Panc1 (cell line): ENCODE measurements at places on chromosomes 12 and 14. TPM values are rescaled to one million over a fixed set of nuclear protein-coding genes. Genes with fewer than 3 reads are reported as not detected.

DNA sequence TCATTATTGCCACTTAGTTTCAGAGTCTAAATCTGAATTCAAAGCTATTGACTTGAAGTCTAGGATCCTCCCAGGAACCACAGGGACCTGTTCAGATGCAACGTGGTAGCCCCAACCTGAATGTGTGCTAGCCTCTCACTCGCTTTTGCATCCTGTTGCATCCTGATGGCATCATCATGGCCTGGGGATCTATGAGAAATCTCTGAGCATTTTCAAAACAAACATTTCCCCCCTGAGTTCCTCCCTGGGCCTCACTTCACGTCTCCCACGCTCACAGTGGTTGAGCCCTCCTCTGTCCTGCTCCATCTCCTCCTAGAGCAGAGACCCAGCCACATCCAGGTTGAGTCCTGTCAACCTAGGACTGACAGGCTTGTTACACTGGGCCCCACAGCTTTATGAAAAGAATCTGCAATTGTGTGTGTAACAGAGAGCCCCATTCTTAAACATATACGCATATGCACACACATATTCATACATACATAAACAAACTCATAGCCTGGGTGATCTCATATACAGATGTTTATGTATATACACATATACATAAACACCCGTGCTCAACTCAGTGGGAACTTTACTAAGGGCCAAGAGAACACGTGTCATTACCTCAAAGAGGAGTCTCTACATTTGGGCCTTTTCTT, 5.4 kb upstream of the KRT72 start:
- H3K4me3 ChIP-seq: no peak overlapping the region
- no peaks in the 10 kb centered on the region for H3K4me1 ChIP-seq
- no peak overlapping the region for H3K27ac ChIP-seq

DNA sequence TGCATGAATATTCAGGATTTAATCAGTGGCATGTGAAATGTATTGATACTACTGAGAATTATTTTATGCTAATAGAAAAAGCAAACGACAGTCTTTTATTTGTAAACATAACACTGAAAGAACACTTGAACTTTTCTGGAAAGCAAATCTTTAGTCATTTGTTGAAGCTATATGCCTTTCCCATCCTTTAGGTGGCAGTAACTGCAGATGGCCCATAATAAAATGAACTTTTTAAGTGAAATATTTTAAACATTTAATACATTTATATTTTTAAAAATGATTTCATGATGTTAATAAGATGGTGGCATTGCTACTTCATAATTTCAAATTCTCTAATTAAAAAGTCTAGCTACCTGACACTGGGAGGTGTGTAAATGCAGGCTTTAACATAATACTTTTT, 13.9 kb upstream of the KRR1 start:
- H3K27ac ChIP-seq: peak overlapping the region; percentile 88
- peaks cover 13% of the 10 kb centered on the region for H3K4me1 ChIP-seq
- no peak overlapping the region for H3K4me3 ChIP-seq
- no peaks in the 10 kb centered on the region for H3K36me3 ChIP-seq
- no peaks in the 10 kb centered on the region for H3K27me3 ChIP-seq

DNA sequence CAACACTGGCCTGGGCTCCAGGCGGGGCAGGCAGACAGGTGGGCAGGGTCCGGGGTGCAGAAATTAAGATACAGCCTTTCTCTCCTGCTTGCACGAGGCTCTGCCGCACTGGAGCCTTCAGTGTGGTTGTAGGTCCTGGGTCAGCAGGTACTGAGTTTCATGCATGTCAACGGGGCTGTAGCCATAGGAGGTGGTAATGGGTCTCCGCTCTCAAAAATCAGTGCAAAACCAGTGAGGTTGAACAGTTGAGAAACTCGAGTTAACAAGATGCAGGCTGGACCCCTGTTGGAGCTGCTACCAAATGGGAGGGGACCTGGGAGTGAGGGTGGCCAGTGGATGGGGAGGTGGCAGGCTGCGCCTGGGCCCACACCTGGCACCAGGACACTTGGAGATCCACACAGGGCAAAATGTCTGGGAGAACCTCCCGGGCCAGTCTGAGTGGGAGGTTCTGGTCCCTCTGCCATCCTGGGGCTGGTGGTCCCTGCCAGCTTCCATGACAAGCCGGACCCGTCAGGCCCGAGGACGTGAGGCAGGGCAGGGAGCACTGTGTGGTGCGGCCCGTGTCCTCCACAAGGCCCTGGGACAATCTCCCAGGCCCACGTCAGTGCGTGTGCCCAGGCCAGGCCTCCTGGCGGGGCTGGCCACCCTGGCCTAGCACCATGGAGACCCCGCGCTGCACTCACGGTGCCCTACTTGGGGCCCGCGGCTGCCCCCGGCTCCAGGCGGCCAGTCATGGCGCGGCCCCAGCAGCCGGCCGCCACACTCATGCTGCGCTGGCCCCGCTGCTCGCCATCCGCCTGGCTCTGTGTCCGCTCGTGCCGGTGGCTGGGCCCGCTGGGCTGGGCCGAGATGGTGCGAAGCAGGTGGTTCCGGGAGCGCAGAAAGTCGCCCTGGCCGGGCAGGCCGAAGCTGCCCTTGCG, 5.1 kb downstream of the ARL6IP4 start:
- H3K36me3 ChIP-seq: no peaks in the 10 kb centered on the region; the same call in 1 of the 2 replicates
- no peak overlapping the region for H3K4me3 ChIP-seq
- no peak overlapping the region; the same call in 1 of the 2 replicates for H3K27ac ChIP-seq
- peaks cover 32% of the 10 kb centered on the region for H3K4me1 ChIP-seq
- no peaks in the 10 kb centered on the region for H3K27me3 ChIP-seq
- DNase-seq: no peak

GRCh38 chr12:23611320-23611719, 338.1 kb downstream of the SOX5 start:
- DNase-seq: no peak
- H3K4me1 ChIP-seq: no peaks in the 10 kb centered on the region
- no peak overlapping the region for H3K27ac ChIP-seq
- no peak overlapping the region for H3K4me3 ChIP-seq

DNA sequence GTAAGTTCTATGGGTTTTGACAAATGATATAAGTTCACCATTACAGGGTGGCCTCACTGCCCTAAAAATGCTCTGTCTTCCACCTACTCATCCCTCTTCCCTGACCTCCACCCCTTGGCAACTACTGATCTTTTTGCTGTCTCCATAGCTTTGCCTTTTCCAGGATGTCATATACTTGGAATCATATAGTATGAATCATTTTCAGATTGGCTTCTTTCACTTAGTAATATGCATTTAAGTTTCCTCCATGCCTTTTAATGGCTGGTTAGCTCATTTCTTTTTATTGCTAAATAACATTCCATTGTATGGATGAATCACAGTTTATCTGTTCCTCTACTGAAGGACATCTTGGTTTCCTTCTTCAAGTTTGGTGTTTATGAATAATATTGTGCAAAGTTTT, 14.0 kb upstream of the PEX5 start:
- no peak overlapping the region for H3K27ac ChIP-seq
- no peak overlapping the region for H3K4me3 ChIP-seq
- no peak for DNase-seq
- H3K4me1 ChIP-seq: no peaks in the 10 kb centered on the region

- no peaks in the 10 kb centered on the region for H3K27me3 ChIP-seq
- H3K4me1 ChIP-seq: no peaks in the 10 kb centered on the region
- H3K36me3 ChIP-seq: no peaks in the 10 kb centered on the region
- DNase-seq: no peak
- no peak overlapping the region for H3K27ac ChIP-seq
These were observed 119.8 kb downstream of the DPF3 start for GRCh38 chr14:72774141-72774540.

DNA sequence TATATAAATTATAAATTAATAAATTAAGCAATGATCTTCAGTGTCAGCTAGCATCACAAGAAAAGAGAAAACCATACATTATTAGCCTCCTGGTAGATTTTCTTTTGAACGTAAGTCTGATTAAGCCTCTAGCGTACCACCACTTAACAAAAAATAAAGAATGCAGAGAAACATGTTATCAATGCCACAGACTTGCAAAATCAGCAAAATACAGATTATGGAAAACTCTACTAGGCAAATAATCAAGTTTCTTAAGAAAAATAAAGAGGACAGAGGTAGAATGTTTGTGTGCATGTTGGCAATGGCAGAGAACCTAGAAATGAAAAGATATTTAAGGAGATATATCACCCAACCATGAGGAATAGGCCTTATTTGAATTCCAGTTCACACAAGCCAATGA, 8.4 kb upstream of the SRRM4 start:
- no peak for DNase-seq
- no peaks in the 10 kb centered on the region for H3K36me3 ChIP-seq
- H3K4me3 ChIP-seq: no peak overlapping the region
- no peak overlapping the region for H3K27ac ChIP-seq
- no peaks in the 10 kb centered on the region for H3K27me3 ChIP-seq

GRCh38 chr12:30805959-30806358, 51.2 kb upstream of the CAPRIN2 start:
- no peak for DNase-seq
- H3K36me3 ChIP-seq: no peaks in the 10 kb centered on the region
- no peak overlapping the region for H3K4me3 ChIP-seq
- no peaks in the 10 kb centered on the region for H3K27me3 ChIP-seq
- 0 out of 2 replicates have a peak, but pooled peaks cover 3% of the 10 kb centered on the region for H3K4me1 ChIP-seq

GRCh38 chr14:90848944-90849731, 32.9 kb upstream of the TTC7B start:
- DNase-seq: no peak
- H3K4me1 ChIP-seq: no peaks in the 10 kb centered on the region
- no peaks in the 10 kb centered on the region for H3K36me3 ChIP-seq
- no peaks in the 10 kb centered on the region for H3K27me3 ChIP-seq
- no peak overlapping the region for H3K27ac ChIP-seq

GRCh38 chr12:122003651-122004611, 17.8 kb upstream of the BCL7A start:
- no peak overlapping the region for H3K27ac ChIP-seq
- H3K27me3 ChIP-seq: no peaks in the 10 kb centered on the region

DNA sequence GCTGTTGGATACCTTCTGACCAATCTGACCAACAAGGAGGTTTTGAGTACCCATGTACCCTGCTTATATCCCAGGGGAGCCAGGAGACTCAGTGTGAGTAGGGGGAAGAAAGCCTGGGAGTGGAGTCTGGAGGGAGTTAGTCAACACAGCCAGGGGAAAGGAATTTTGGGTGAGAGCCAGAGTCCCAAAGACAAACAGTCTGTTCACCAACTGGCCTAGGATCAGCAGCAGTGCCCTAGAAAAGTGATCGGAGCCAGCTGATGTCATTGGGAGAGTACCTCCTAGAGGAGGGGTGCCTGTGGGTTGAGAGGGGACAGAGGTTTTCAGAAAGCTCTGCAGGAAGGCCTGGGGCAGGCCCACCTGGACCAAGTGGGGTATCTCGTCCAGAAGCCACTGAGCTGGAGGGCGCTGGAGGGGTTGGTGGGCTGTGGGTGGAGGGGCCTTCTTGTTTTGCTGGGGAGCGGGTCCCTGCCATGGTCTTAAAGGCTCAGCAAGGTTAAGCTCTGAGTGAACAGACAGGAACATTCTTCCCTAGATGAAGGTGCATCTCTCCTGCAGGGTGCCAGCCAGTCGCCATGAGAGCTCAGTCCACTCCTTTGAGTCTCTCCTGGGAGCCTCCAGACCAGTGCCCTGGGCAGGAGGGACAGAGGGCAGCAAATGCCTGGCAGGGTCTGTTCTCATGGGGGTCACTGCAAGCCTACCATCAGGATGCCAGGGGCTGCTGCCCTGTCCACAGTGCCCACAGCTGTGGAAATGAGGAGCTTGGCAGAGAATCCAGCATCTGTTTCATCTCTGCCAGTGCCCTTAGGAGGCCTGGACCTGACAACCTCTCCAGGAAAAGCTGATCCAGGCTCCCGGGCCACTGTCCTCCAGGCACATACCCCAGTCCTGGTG, 63.6 kb downstream of the CHGA start:
- H3K27ac ChIP-seq: no peak overlapping the region
- no peaks in the 10 kb centered on the region for H3K27me3 ChIP-seq
- no peak for DNase-seq
- H3K4me1 ChIP-seq: peaks cover 5% of the 10 kb centered on the region; the same call in 1 of the 2 replicates

GRCh38 chr14:78016532-78016931, 153.6 kb upstream of the NRXN3 start:
- no peak overlapping the region for H3K4me3 ChIP-seq
- no peak overlapping the region for H3K27ac ChIP-seq
- H3K36me3 ChIP-seq: no peaks in the 10 kb centered on the region
- no peaks in the 10 kb centered on the region; the same call in 1 of the 2 replicates for H3K27me3 ChIP-seq
- no peaks in the 10 kb centered on the region for H3K4me1 ChIP-seq

DNA sequence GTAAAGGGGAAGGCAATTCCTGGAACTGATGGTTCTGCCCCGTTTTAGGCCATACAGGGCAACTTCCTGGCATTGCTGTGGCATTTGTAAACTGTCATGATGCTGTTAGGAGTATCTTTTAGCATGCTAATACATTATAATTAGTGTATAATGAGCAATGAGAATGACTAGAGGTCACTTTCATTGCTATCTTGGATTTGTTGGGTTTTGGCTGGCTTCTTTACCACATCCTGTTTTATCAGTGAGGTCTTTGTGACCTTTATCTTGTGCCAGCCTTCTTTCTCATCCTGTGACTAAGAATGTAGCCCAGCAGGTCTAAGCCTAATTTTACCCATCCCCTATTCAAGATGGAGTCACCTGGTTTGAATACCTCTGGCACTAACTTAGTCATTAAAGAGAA, 51.2 kb downstream of the TESPA1 start:
- no peaks in the 10 kb centered on the region for H3K27me3 ChIP-seq
- no peaks in the 10 kb centered on the region for H3K4me1 ChIP-seq
- H3K27ac ChIP-seq: no peak overlapping the region

GRCh38 chr14:67569011-67569650, 30.9 kb downstream of the PIGH start:
- DNase-seq: no peak
- no peaks in the 10 kb centered on the region for H3K36me3 ChIP-seq

DNA sequence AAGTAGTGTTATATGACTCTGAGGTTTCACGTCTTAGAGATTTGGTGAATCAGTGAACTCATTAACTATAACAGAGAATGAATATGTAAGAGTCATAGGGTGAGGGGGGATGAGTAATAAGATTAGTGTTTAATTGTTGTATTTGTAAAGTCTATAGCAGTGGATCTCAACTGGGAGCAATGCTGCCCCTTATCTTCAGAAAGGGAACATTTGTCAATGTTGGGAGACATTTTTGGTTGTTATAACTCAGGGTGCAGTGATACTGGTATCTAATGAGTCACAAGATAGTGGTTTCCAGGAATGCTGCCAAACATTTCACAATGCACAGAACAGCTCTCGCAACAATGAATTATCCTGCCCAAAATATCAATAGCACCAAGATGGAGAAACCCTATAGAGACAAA, 1193.7 kb downstream of the GALC start:
- no peak overlapping the region for H3K27ac ChIP-seq
- no peak overlapping the region for H3K4me3 ChIP-seq
- H3K36me3 ChIP-seq: no peaks in the 10 kb centered on the region

PIWIL1 gene
- total RNA-seq: not detected

GATC gene
- 34.7 TPM for total RNA-seq

CCDC88C gene
- total RNA-seq: 21.3 TPM

LRFN5 gene
- 9.8 TPM for total RNA-seq

SOX5 gene
- total RNA-seq: 0.23 TPM

TMTC2 gene
- 5.7 TPM for total RNA-seq

YLPM1 gene
- total RNA-seq: 38.9 TPM

KRT77 gene
- total RNA-seq: not detected

ACOT4 gene
- 2.7 TPM for total RNA-seq

SIX6 gene
- not detected for total RNA-seq
